ENCODE measurements at places on chromosomes 3 and 15. TPM values are rescaled to one million over a fixed set of nuclear protein-coding genes. Genes with fewer than 3 reads are reported as not detected.

The LRRC31 gene
- total RNA-seq: not detected

The CHRD gene
- 1.7 TPM for total RNA-seq

The CFAP100 gene
- total RNA-seq: not detected

The HHLA2 gene
- total RNA-seq: not detected

The GLDN gene
- 56.1 TPM for total RNA-seq

Data from articular chondrocyte of knee joint (primary cell).